ENCODE measurements at places on chromosomes 13 and 19.

DNA sequence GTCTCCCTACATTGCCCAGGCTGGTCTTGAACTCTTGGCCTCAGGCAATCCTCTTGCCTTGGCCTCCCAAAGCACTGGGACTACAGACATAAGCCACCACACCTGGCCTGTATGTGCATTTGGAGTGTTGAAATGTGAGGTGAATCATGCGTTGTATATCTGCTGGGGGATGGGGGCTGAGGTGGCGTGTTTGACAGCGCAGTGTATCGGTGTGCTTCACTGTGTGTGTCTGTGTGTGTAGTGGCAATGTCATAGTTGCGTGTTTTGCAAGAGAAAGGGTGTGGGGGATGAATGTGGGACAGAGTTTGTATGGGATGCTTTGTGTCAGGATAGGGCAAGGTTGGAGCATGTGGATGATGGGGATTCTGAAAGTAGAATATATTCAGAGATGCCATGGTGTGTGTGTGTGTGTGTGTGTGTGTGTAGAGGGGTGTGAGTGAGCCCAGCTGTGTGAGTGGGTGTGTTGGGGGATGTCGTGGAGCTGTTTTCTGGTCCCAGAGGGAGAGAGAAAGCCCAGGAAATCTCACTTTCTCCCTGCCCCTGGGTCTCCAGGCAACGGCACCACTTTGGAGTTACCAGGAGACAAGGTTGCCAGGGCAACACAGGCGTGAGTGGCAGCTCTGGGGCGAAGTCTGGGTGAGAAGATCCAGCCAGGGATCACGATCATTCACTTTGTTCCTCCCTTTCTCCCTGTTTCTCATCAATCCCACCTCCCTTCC is 1.1 kb upstream of the SWSAP1 start:
- DNase-seq, result peak; percentile 86

- DNase-seq, result no peak
Measured at GRCh38 chr19:7152568-7152967, 83.1 kb downstream of the ZNF557 start.

- peak; percentile 83 for DNase-seq
Measured at GRCh38 chr19:37466798-37467607, at the start of gene ZNF569. TSS of gene ZNF569 (minus strand) at chr19:37467444. CDS start at chr19:37444921, 22,523 bp downstream.

DNA sequence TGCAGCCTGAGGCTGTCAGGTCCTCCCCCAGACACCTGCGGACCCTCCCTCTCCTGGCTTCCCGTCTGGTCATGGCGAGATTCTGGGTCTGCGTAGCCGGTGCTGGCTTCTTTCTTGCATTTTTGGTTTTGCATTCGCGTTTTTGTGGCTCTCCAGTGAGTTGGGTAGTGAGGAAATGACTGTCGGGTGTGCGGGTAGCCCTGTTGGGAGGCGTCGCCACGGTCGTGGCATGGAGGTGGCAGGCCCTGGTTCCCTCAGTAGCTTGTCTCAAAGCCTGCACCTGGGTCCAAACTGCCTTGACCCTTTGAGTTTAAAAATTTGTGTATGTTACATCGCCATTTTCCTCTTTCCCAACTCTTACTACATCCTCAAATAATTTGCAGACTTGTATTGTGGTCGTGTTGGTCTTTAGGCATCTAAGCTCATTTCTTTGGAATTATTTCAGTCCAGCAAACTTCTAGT is 344 bp downstream of the NHLRC3 start:
- DNase-seq, result no peak

- peak; percentile 68 for DNase-seq
Measured at GRCh38 chr13:22278336-22278929, 607.6 kb downstream of the FGF9 start.

GRCh38 chr13:100176801-100177400 is 88.0 kb downstream of the PCCA start:
- no peak for DNase-seq

- no peak for DNase-seq
Measured at GRCh38 chr19:35555301-35556005, 8.0 kb downstream of the ATP4A start.

- DNase-seq, result no peak
Measured at GRCh38 chr13:79191501-79191900, 214.6 kb downstream of the RBM26 start.

GRCh38 chr13:48431987-48432615 is 19.2 kb upstream of the LPAR6 start:
- no peak for DNase-seq

- no peak for DNase-seq
Measured at GRCh38 chr19:29491995-29492577, 33.7 kb upstream of the VSTM2B start.

DNA sequence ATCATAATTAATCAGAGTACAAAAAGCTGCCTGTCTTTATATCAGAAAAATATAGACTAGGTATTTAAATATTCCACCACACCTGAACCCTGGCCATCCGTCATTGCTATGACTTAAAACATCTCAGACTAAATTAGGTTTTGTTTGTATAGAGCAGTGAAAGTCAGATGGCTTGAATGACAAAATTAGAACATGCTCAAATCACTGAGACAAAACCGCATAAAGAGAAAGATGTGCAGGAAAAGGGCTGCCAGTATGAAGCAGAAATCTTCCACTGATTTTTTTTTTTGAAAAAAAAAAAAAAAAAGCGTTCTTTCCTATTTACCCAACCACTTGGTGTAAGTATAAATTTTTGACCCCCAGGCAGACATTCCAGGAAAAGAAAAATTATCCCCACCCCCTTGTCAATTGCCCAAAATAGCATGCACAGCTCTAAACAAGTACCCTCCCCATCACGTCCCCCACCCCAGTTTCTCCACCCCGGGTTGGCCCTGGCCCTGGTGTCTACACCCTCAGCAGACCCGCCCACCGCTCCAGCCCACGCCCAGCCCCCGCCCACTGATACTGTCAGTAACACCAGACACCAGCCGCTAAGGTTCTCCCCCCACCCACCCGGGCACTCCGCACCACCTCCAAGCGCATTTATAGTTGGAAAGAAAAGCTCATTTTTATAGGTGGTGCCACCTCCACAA is 118.6 kb downstream of the URI1 start:
- DNase-seq, result no peak

DNA sequence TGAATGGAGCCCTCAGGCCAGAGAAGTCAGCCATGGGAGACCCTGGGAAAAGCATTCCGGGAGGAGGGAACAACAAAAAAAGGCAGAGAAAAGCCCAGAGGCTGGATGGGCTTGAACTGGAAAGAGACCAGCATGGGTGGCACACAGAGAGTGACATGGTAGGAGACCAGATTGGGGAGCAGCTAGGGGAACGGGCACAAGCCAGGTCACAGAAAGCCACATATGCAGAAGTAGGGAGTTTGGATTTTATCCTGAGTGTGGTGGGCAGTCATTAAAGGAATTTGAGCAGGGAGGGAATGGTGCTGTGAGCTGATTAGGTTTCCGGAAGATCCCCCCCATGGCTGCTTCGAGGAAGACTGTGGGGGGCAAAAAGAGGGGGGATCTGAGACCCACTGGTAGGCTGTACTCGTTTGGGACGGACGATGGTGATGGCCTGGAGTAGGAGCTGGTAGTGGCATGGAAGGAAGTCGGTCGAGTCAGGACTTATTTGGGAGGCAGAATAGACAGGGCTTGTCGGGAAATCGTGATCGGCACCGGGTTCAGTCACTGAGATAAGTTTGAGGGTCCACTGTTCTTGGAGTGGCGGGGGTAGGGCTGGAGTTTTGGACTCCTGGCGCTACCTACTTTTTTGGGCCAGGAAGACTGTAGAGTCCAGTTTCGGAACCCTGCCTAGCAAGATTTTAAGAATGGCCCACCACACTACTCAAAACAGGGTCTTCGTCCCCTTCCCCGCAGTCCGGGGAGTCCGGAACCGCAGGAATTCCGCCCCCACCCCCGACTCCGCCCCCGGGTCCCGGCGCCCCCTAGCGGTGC is 949 bp downstream of the SERTAD1 start:
- no peak for DNase-seq

GRCh38 chr13:78816154-78816553 is 157.2 kb upstream of the OBI1 start:
- DNase-seq, result no peak

- DNase-seq, result peak; percentile 78
Measured at GRCh38 chr19:29771708-29772414, 39.9 kb upstream of the CCNE1 start.

DNA sequence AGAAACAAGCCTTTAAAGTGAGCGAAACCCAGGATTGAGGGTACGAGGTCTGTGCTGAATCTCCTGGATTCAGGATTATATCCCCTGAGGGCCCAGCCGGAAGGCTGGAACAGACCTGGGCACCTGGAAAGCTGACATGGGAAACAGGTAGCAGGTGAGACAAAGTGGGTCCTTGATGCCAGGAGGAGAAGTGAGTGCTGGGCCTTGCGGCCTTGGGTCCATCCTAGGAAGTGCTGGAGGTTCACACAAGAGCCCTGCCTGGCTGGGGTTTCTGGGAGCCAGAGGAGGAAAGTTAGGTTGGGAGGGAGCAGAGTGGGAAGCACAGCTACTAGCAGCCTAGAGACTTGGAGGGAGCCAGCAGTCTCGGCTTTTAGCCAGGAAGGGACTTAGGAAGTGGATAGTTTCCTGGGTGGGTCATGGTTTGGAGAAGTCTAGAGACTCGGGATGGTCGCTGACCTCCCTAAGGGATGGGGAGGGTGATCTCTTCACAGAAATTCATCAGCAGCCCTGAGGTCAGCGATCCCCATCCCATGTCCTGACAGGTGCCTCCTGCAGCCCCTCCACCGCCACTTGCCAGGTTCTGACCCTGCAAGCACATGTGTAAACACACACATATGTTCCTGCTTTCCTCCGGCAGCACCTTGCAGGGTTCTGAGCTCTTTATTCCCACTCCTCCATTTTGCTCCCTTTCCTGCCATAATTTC is 29.4 kb upstream of the ZNF492 start:
- no peak for DNase-seq

DNA sequence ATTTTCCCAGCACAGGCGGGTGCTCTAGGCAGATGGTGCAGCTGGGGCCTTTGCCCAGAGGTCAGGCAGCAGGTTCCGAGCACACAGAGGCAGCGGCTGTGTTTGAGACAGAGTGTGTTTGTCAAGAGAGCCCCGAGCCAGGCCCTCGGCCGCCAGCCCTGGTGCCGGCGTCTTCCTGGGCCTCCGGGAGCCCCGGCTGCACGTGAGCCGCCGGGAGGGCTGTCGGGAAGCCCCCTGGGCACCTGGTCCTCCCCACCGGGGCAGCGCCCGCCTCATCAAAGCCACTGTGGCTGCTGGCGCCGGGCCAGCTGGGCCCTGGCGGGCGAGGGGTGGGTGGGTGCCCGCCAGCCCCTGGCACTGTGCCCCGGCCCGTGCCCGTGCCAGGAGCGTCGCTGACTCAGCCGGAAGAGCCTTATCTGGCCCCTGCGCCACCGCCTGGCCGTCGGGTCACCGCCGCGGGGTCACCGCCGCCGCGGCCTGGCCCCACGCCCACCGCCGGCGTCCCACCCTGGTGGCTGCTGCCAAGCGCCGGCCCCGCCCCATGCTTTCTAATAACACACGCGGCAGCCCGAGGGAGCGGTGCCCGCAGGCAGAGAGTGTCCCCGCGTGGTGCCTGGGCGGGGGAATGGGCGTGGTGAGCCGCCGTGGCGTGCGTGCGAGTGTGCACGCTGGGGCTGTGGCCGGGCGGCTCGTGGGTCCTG is 14.9 kb downstream of the ARID3A start:
- no peak for DNase-seq

DNA sequence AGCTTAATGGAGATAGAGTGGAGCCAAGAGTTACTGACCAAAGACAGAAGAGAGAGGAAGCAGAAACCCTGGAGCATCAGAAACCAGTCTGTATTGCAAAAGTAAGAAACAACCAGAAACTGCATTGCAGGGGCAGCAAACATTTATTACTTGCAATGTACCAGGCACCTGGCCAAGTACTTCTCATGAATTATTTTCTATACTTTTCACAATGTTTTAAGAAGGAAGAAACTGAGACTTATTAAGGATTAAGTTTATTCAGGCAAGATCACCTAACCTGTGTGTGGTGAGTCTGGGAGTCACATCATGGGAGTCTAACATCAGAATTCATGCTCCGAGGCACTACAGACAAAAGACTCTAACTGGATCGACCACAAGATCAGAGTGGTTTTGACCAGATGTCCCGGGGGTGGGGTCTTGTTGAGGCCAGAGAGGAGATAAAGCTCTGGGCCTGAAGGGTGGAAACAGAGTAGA is 47.4 kb downstream of the TNFRSF19 start:
- DNase-seq, result no peak

DNA sequence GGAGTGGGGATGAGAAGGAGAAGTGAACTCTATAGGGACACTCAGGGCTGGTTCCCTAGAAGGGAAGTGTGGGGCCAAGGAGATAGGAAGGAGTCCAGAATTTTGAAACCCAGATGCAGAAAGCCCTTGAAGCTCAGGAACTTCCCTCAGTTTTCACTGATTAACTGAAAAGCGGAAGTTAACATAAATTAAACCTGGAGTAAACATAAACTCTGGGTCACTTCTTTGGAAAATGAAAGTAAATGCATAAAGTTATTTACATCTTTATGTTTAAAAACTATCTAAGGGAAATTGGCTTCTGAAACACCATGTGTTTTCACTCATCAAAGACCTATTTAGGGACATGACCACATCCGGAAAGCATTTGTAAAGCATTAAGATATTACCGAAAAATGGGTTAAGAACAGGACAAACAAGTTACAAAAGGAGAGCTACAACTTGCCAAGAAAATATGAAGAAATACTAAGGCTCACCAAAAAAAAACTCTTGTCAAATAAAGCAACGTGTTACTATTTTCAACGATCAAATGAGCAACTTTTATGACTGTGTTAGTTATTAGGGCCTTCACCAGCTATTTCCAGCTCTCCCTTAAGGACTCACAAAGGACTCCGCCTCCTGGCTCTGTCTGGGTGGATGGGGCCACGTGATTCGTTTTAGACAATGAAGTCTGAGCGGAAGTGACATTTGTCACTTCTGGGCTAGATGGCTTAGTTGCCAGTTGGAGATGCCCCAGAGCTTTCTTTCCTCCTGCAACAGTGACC is 439.1 kb upstream of the ZNF507 start:
- DNase-seq, result no peak

DNA sequence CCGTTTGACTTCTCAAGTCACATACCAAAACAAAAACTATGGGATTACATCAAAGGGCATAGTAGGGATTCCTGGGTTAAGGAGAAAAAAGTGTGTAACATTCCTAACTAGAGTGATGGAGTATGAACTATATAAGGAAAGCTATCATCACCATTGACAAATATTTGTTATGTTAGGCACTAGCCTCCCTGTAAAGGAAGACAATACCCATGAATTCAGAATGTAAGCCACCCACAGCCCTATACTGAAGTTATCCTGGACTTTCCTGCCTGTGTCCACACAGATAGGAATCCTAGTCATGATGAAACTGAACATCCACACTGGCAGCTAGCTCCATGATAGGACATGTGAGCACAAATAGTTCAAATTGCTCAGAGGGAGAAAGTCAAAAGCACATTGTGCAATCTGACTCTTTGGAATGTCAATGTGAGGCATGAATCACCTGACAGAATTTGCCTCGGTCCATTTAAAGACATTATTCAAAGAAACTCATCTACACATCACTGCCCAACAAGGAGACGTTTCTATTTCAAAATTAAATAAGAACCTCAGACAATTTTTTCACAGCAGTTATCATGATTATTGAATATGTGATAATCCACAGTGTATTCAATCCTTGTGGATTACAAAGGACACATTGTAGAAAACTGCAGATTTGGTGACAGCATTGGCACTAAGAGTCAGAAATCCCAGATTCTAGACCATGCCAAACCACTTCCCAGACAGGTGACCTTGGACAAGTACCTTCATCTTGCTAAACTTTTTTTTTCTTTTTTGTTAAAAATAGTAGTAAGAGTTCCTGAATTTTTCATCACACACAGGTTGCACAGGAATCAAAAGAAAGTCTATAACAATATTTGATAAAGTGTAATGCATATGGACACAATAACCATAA is 529.3 kb downstream of the IRS2 start:
- DNase-seq, result no peak

Data from glutamatergic neuron (in vitro differentiated cells).